Activated CD4-positive, CD25-positive, alpha-beta regulatory T cell treated with anti-CD3 and anti-CD28 coated beads, Interleukin-2, amount 50 U/mL, for 72 hours (primary cell): ENCODE measurements at places on chromosomes 13 and 19.

DNA sequence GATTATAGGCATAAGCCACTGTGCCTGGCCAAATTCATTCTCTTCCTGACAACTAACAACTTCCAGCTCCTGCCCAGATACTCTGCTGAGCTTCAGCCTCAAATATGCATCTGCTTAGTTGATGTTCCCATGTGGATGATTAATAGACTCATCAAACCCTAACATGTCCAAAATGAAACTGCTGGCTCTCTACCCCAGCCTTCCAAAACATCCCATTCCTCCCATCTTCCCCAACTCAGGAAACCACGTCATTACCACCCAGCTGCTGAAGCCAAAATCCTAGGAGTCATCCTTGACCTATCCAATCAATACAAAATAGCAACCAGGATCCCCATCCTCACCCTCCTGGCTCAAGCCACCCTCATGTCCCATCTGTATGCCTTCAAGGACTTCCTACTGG, 20.9 kb downstream of the POU2F2 start:
- DNase-seq = no peak

DNA sequence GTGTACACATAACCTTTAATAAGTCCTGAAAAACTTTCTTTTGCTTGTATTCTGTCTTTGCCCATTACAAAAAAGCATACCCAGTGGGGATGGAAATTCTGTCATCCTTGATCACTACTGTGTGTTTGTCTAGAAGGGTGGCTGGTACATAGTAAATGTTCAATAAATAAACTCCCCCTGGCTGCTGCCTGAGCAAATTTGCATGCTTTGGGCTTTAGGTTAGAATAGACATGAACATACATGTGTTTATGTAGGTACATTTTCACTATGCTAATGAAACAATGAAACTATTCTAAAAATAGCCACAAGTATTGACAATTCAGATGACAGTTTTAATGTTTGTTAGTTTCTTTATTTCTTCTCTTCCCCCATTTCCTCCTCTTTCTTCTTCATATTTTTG, 36.1 kb downstream of the TNFSF13B start:
- DNase-seq = no peak

DNA sequence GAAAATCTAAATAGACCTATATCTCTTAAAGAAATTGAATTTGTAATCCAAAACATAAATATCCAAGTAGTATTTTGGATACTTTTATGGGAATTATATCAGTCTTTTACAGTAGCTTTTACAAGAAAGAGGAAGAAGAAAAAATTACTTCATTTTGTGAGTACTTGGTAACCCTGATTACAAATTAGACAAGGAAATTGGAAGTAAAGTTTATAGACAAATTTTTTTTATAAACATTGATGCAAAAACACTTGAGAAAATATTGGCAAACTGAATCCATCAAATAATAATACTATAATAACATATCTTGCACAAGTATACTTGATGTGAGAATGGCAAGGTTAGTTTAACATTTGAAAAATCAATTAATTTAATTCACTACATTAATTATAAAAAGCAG, 954.1 kb upstream of the MIR17HG start:
- no peak for DNase-seq

DNA sequence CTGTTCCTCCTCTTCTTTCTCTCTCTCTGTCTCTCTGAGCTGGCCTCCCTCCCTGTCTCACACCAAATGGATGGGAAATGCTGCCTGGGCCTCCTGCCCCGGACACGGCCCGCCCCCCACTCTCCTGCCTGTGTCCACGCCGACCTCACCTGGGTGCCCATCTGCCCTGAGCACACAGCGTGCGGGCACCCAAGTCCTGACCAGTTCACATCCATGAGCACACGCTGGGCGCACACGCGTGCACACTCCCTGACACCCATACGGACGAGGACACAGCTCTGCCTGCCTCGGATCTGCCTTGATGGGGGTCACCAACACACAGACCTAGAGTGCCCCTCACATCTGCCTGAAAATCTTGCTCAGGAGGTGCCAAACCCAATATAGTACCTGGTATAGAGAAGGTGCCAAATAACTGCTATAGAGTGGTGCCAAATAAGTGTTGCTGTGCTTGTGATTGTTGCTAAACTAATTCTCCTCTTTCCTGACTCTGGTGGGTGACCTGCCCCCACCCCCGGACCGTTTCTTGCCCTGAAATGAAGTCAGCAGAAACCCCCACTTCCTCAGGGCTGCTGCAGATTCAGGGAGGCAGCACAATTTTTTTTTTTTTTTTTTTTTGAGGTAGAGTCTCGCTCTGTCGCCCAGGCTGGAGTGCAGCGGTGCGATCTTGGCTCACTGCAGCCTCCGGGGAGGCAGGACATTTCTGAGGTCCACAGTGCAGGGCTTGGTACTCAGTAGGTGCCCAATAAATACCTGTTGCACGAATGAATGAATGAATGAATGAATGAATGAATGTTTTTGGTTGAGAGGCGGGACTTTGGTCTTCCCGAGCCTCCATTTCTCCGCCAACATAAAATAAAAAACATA, 4.6 kb downstream of the NFIC start:
- DNase-seq = no peak

GRCh38 chr13:90375851-90376250, 971.6 kb upstream of the MIR17HG start:
- no peak for DNase-seq

DNA sequence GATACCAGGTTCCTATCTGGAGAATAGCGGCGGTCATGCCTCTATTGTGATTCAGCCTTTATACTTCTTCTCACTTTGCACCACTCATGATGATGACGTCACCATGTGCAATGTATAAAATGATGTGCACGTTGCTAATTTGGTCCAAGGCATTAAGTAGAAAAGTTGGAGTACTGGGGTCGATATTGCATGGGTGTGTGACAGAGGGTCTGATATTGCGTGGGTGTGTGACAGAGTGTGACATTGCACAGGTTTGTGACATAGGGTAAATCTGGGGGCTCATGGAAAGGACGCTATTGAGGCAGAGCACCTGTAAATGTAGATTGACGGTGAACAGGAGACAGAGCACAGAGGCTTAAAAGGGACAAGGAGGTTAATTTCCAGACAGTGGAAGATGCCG, 4.5 kb upstream of the VN1R4 start:
- DNase-seq = no peak

- no peak for DNase-seq
Observed at GRCh38 chr19:42635233-42635539, 40.5 kb upstream of the CEACAM8 start.

DNA sequence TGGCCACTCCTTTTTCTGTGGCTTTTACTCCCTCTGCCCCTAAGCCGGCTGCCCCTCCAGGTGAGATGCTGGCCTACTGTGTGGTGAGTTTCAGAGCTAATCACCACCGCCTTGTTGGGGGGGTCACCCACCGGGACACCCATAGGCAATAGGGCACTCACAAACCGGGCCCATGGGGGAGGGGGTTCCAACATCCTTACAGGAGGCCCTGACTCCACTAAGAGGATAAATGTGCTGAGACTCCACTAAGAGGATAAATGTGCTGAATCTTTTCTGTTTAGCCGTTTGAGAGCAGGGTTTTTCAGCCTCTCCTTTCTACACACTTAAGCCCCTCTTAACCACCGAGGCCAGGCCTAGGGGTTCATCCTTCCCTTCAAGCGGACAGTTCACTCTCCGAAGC, 73.7 kb downstream of the SLC15A1 start:
- no peak for DNase-seq

GRCh38 chr19:29636553-29637360, 28.5 kb upstream of the PLEKHF1 start:
- no peak for DNase-seq

DNA sequence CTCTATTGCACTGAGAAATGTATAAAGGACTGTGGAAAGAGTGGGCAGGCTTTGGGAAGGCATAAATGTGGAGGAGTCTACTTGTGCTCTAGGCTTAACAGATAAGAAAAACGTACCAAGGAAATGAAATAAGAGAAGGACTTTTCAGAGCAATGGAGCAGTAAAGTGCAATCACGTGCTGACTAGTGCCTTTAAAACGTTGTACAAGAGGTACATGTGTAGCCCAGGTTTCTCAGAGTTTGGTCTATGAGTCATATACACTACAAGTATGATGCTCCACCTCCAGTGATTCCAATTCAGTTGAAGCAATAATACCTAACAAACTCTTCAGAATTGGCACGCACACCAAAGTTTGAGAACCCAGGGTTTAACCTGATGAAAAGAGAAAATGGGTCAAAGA, 13.4 kb upstream of the FNDC3A start:
- no peak for DNase-seq

DNA sequence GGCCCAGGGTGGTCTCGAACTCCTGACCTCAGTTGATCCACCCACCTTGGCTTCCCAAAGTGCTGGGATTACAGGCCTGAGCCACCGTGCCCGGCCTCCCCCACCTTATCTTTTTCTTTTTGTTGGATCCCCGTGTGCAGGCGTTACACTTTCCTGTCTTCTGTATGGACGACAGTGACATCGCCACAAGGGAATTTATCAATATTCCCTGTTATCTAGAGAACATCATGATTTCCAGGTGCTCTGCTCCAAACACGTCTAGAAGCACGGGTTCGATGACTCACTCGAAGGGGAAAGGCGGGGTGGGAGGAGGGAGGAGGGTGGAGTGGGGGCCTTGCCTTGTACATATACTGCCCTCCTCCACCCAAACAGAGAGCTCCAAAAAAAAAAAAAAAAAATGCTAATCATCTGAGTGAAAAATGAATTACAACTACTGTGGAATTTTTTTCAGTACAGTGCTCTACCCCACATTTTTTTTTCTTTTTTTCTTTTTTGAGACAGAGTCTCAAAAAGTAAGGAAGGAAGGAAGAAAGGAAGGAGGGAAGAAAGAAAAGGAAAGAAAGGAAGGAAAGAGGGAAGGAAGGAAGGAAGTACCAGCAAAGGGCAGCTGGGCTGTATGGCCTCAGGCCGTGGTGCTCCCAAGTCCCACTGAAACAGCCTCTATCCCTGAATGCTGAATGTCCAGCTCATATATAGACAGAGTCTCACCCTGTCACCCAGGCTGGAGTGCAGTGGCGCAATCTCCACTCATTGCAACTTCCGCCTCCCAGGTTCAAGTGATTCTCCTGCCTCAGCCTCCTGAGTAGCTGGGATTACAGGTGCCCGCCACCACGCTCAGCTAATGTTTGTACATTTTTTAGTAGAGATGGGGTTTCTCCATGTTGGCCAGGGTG, 36.8 kb downstream of the INSR start:
- DNase-seq = no peak

DNA sequence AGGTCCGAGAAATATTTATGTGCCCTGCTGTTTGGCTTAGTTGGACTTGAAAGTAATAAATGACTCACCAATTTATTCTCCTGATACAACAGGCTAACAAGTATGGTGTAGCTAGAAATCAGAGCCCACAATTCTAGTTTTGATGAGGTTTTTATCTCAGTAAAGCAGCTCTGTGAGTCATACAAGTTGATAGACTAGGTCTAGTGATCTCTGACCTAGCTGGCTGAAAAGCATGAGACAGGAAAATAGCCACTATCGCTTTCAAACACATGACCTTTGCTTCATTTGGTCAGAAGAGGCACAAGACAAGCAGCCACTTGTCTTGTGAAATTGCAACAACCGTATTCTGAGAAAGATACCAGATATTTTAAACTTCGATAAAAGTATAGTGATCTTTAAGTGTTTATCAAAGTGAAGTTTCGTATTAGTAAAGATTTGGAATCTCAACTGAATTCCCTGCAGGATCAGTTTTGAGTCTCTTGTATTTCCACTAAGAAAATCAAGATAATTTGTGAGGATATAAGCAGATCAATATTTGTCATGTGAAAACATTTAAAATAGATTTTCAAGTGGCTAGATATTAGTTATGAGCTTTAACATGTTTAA, 126.7 kb downstream of the MAB21L1 start:
- DNase-seq = no peak
